ENCODE measurements at places on chromosomes 7 and 10.

DNA sequence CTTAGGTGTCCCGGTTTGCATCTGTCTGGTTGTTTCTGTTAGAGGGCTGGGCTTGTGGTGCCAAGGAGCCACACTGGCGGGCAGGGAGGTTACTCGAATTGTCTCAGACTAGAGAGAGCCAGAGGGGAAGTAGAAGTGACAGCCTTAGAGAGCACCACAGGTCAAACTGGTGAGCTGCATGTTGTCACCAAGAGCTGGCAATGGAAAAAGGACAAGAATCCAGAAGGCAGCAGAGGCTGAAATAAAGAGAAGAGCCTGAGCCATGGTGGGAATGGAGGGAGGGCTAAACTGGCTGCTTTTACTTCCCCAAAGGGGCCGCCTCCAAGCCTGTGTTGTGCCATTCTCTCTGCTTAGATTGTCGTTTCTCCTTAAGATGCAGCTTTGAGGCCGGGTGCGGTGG, 31.1 kb upstream of the RHBDD2 start:
- no peak for DNase-seq

DNA sequence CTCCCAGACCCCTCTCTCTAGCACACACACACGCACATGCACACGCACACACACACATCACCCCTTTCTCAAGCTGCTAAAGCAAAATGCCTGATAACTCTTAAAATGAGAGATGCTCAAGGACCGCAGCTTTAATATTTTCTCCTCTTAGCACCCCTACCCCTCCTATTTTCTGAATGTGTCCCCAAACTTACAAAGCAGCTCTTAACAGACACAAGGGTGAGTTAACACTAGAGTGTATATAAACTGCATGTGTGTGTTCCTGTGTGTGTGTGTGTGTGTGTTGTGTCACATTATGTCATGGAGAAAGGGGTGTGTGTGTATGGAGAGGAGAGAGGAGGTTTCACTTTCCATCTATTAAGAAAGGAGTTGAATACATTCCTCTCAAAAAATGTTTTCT, 1.3 kb downstream of the PTN start:
- no peak for DNase-seq

DNA sequence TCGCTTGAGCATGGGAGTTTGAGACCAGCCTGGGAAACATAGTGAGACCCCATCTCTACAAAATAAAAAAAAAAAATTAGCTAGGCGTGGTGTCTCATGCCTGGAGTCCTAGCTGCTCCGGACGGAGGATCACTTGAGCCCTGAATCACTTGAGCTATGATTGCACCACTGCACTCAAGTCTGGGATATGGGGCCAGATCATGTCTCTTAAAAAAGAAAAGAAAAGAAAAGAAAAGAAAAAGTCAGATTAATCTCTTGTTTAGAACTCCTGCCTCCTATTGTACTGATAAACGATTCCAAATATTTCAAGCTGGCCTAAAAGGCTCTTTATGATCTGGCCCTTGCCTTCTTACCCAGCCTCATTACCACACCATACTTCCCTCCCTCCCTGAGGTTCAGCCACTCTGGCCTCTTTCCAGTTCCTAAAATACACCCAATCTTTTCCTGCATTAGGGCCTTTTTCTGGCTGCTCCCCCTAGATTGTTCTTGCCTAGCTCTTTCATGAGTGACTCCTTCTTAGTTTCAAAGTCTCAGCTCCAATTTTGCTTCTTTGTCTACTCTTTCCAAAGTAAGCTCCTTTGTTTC, 41.7 kb downstream of the VCL start:
- DNase-seq, result peak; percentile 34

GRCh38 chr10:13219685-13220670, 14.2 kb downstream of the UCMA start:
- peak; percentile 84 for DNase-seq

DNA sequence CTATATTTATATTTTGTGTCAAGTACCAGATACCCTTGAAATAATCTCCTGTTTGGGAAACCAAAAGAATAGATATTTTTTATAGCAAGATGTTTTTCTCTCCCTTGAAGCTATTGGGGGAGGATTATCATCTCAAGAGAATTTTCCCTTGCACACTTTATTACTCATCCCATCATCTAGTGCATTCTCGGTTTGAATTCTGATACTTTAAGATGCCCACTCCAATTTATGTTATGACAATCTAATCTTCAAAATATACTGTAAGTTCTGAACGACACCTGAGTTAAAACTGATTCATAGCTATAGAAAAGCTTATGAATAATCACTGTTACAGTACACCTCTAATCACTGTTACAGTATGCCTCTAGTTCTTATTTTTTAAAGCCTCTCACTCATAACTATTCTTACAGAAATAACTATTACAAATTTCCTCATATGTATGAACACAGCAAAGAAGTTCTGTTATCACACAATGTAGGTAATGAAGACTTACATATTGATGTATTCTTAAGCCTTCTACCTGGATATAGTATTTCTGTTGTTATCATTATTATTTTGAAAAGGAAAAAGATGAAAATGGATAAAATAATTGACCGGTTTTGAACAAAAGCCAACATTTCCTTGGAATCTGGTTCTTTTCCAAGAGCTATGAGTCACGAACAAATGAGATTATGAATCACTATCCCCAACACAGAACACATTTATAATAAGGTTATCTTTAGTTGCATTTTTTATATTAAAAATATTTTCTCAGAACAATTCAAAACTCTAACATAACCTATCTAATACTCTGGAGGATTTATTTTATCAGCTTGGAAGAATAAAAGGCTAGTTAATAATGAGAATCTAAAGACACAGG, 72.3 kb upstream of the FAM13C start:
- DNase-seq, result no peak

GRCh38 chr7:144011458-144012230, 11.5 kb downstream of the OR6B1 start:
- DNase-seq, result no peak

DNA sequence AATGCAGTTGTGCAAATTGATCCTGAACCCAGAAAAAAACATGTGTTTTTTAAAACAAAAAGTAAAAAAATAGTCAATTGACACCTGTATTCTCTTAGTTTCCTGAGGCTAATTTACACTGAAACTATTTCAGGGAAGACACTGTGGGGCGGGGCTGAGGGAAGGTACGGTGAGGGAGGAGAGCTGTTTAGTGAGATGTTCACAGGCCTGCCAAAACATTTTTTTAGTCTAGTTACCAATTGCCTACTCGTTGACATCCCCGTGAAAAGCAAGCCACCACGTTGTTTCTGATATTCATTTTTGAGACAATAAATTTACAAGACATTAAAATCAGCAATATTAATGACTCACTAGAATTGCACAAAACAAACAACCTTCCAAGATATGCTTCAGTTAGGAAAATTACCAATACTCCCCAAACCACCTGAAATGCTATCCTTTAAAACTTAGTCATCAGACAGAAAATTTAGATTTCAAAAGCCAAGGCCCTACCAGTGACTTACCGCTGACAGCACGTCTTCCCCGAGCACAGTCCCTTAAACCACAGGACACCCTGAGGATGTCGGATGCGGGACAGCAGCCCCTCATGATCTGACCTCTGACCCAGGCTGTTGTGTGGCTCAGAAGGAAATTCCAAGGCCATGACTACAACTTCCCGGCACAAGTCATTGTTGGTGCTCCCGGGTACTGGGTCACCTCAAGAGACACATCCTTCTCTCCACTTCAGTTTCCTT, 279.2 kb downstream of the PRPF18 start:
- DNase-seq, result peak; percentile 38
